ENCODE measurements at places on chromosomes 3 and 15.

DNA sequence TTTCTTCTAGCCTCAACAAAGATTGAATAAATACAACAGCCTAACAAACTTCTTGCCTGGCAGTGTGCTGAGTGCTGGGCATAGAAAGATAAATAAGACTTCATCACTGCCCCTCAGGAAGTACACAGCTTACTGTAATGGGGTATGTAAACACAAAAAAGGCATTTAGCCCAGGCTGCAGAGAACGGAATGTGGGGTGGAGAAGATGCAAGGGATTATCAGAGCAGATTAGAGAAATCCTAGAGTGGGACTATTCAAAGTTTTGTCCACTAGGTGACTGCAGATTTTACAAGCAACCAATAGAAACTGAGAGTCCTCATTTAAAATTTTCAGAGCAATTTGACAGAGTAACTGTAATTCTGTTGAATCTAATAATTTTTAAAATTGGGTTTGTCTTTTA lies 35.4 kb upstream of the TSC22D2 start:
- DNase-seq: no peak

- DNase-seq: peak; percentile 92
Observed at GRCh38 chr15:41561777-41562145, 2.7 kb downstream of the TYRO3 start.

GRCh38 chr3:16280671-16281070 lies 15.7 kb downstream of the OXNAD1 start:
- no peak for DNase-seq

DNA sequence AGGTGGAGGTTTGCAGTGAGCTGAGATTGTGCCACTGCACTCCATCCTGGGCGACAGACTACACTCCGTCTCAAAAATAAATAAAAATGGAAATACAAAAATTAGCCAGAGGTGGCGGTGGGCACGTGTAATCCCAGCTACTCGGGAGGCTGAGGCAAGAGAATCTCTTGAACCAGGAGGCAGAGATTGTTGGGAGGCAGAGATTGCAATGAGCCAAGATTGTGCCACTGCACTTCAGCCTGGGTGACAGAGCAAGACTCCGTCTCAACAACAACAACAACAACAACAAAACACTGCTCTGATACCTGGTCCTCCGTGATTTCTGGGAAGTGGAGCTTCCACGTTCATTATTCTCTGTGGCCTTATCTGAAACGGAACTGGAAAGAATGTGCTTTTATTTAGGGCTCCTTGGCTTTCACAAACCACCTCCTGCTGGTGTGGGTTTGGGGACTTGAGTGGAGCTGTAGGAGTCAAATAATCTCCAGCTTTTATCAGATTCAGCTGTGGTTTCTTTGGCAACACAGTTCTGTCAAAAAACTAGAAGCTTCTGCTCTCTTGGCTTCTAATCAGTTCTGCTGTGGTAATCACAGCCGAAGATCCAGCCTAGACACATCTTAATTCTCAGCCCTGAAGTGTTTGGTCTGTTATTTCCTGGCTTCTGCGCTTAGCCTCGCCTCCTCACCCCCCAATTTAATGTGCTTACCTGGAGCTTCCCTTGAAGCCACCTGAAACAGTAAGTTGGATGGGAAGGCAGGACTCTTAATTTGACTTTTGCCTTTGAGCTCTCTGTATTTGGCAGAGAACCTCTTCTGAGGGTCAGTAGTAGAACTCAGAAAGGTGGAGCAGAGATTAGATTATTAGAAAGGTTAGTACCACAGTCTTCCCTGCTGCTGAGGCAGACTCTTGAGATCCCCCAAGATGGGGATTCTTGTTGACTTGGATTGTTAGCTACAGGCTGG lies 21.4 kb downstream of the IRAK2 start:
- DNase-seq: no peak

GRCh38 chr3:42702982-42703694 lies 540 bp upstream of the HHATL start:
- DNase-seq: no peak

GRCh38 chr3:73513260-73513659 lies 111.5 kb downstream of the PDZRN3 start:
- DNase-seq: no peak

DNA sequence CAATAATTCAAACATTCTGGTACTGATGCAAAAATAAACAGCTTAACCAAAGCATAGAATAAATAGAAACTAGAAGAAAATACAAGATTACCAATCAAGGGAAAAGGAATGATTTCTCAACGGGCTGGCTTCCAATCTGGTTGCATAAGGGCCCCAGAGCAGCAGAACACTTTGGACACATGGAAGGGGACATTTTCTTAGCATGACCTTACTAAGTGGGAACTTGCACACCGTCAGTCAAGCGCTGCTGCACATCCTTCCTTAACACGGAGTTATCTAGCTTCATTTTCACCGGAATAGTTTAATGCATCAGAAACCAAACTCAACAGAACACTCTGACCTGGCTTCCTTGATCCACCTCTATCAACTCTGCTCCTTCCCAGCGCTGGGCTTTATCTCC lies 388.5 kb downstream of the VPS13C start:
- DNase-seq: no peak

GRCh38 chr3:163785693-163786092 lies 1292.6 kb downstream of the SI start:
- DNase-seq: no peak

DNA sequence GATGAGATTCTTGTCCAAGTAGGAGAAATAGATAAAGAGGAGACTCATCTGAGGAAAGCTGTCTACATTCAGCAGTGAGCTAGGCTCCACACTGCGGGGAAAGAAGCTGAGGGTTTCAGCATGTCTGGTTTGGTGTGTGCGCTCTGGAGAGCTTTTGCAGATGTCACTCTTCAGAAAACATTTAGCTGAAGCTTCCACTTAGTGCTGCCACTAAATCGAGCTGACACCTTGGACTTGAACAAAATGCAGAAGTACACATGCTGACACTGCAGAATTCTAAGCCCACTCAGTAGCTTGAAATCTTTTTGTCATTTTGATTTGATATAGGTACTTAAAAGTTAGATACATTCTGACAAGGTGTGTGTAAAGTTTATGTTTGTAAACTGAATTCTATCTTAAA lies 32.3 kb upstream of the CRTC3 start:
- DNase-seq: no peak

- peak; percentile 58 for DNase-seq
Observed at GRCh38 chr3:132029182-132029902, 5.5 kb downstream of the CPNE4 start.

DNA sequence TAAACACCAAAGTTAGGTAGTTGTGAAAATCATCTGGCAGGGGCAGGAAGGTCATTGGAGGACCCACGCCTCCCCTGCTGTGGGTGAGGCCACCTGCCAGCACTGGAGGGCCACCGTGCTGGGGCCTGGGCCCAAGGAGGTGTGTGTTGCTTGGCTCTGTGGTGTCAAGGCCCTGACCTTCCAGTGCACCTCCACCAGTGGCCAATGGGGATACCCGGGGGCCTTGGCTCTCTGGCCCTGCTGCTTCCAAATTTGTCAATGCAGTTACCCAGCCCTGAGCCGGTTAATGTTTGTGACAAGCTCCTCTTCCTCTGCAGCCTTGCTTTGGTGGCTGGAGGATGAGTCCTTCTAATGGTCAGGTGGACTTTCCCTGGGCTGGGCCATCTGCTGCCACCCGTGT lies 150.2 kb downstream of the KLF13 start:
- DNase-seq: no peak

- DNase-seq: no peak
Observed at GRCh38 chr3:178537122-178537705, 978 bp downstream of the KCNMB2 start.

DNA sequence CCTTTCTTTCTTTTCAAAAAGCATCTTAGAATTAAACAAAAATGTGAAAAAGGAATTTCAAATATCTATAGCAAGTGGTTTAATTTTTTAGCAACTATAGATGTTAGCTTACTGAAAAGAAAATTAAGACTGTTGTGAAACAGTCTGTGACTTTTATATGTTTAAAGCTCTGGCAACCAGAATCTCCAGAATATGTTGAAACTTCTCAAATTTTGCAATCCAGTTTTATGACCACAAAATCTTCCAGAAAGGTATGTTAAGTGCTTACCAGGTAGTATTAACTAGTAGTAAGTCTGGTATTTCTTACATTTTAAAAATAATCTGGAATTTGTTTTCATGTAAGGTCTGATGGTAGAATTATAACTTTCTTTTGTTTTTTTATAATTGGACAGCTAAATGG lies 235.0 kb downstream of the SLC9A9 start:
- no peak for DNase-seq

GRCh38 chr15:42759093-42759492 lies 22.2 kb upstream of the CDAN1 start:
- DNase-seq: no peak

GRCh38 chr3:78140274-78140673 lies 1100.4 kb downstream of the ROBO2 start:
- DNase-seq: no peak

DNA sequence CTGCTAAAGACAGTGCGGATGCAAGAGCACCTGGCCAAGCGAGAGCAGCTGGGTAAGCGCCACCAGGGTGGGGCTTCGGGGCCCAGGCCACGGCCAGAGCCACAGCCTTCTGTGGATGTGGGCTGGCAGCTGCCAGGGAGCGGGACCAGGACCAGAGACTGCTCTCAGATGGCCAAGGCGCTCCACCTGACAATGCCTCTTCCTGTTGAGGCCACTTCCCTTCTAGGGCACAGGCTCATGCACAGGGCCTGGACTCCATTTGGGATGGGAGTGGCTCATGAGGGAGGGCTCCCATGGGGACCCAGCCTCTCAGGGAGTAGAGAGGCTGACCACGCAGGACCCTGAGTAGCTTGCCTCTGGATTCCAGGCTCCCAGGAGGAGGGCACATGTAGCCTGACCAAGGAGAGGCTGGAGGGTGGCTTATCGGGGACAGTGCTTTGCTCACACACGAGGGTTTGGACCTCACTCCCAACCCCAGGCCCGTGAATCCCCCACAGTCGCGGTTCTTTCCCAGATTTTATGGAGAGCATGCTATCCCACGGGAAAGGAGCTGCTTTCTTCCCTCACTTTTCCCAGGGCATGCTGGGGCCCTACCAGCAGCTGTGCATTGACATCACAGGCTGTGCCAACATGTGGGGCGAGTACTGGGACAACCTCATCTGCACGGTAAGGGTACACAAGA lies 25.1 kb downstream of the ACAA1 start:
- DNase-seq: no peak

- DNase-seq: no peak
Observed at GRCh38 chr3:186869253-186870100, 27.0 kb downstream of the ADIPOQ start.
